Kasumi-1 (cell line): ENCODE measurements at places on chromosomes 3 and 15.

DNA sequence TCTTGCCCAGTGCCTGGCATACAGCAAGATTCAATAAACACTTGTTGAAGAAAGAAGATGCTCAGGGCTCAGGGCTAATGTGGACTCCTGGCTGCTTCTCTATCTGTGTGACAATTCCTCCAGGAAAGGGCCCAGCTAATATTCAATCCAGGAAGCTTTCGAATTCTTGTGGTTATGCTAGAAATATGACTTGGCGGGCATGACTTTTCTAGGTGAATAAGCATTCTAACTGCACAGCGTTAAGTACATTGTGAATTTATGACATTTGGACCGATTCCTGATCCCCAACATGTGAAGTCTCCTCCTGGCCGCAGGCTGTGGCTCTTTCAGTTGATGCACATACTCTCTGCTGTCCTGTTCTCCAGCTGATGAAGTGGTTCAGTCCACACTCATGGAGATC lies 117.0 kb downstream of the IMPG2 start:
- no peak for DNase-seq

- no peak for DNase-seq
Observed at GRCh38 chr3:40801284-40801741, 276.6 kb downstream of the ZNF621 start.

DNA sequence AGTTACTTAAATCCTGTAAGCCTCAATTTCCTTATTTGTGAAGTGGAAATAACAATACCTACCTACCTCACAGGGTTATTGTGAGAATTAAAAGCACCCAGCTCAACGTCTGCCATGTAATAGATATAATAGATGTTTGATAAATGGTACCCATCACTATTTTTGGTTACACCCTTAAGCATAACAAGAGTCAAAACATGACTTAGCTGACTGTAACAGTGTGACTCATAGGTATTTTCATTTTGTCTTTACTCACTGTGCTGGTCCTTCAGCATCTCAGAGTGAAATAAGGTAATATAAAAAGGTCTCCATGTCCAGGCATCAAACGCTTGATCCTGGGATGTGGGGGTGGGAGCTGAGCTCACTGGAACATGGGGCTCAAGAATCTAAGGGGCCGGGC lies 3.1 kb downstream of the CPLX3 start:
- DNase-seq: no peak

DNA sequence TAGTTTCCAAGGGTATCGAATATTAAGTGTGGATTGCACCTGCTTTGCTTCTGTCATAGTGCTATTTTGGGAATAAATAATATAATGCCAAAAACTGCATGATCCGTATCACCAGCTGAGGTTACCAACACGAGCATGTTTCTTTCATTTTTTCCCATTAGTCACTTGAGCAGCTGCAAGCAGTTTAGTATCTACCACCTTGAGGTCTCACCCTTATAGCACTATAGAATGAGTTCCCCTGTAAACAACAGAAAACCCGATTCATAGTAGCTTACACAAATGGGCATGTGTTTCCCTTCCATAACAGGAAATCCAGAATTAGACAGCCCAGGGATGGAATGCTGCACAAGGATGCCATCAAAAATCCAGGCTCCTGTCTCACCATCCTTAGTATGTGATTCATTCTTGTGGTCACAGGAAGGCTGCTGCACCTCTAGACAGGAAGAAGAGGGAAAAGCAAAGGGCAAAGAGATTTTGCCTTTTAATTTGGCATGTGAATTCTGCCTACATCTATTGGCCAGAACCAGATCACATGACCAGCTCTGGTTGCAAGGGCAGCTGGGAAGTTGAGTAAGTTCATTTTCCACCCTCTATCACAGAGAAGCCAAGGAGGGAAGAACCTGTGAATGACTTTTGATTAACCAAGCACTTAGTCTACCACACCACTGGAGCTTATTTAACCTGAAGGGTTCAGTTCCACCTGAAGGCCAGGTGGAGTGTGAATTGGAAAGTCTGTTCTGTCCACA lies 91.3 kb upstream of the SLC25A36 start:
- DNase-seq: no peak

GRCh38 chr3:170621256-170621655 lies 35.4 kb upstream of the SLC7A14 start:
- no peak for DNase-seq

DNA sequence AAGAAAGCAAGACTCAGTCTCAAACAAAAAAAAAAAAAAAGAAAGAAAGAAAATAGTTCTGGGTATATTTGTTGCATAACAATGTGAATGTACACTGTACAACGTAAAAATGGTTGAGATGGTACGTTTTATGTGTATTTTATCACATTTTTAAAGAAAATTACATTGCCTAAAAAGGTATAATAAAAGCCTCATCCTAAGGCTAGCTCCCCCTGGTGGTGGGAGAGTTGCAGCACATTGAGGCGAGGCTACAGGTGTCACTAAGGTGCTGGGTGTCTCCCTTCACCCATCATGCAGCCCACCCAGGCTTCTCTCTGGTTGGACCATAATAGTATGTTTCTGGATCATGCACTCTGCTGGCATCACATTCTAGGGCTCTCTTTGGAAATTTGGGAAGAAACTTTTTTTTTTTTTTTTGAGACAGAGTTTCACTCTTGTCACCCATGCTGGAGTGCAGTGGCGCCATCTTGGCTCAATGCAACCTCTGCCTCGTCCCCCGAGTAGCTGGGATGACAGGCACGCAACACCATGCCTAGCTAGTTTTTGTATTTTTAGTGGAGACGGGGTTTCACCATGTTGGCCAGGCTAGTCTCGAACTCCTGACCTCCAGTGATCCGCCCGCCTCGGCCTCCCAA lies 12.4 kb upstream of the RAB11A start:
- DNase-seq: peak; percentile 49

- DNase-seq: no peak
Observed at GRCh38 chr15:31516440-31516839, 189.8 kb downstream of the KLF13 start.

DNA sequence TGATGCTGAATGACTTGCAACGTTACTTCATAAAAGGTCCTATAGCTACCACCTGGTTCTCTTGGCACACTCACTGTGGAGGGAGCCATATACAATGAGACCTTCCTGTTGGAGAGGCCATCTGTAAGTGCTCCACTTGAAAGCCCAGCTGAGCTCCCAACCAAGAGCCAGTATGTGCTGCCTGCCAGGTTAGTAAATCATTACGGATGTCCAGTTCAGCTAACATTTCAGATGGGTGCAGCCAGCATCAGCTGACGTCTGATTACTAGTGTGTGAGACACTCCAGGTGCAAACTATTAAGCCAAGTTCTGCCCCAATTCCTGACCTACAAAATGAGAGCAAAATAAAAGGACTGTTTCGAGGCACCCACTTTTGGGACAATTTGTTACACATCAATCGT lies 274.4 kb upstream of the ROBO2 start:
- no peak for DNase-seq

DNA sequence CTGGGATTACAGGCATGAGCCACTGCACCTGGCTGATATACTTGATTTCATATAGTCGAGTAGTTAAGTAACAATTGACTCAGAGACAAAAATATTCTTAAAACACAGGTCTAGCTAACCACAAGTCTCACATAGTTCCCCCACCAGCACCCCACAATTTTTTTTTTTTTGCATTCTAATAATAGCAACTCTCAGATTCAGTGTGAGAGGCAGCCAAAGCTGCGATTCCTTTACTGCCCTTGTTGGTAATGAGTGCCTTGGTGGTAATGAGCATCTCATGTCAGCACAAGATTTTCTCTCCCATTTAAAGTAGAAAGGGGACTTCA lies 72.5 kb downstream of the WWTR1 start:
- DNase-seq: no peak

DNA sequence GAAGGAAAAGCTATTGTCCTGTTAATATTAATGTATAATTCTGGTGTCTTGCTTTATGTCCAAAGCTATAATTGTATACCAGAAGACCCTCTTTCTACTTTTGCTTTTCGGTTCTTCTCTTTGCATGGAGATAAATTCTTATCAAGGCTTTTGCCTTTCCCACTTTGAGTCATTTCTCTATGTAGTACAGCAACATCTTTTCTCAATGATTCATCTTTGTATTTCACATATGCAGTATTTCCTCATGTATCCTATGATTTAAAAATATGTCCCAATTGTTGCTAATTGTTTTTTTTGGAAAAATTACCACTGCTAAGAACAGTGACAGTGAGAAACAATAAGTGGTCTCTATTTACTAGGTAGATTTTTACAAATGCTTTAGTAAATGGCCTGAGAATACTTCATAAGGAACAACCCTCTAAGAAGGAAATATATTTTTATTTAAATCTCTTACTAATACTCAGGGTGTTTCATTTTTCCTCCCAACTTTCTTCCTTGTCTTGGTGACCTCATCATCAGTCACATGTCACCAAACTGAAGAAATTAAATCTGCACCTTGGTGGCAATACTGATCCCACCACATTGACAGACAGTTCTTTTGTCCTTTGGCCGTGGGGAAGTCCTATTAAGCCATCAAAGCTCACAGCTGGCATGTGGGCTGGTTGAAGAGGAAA lies 290.6 kb downstream of the SATB1 start:
- no peak for DNase-seq

- DNase-seq: no peak
Observed at GRCh38 chr3:41244620-41245336, 45.5 kb downstream of the CTNNB1 start.

DNA sequence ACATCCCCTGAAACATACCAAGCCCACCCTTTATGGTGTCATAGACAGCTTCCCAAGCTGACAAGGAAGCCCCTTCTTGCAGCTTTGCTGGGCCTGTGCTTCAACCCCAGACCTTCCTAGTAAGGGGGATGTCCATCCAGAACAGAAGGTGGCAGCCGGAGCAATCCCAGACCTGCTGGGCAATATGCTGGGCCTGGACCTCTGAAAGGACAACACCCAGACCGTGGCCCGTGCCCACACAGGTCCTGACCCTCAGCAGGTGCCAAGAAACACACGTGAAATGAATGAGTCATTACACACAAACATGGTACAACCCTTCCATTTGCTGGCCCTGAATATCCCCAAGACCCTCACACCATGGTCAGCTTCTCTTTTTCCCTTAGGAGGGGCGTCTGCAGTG lies 19.8 kb upstream of the VILL start:
- DNase-seq: no peak

DNA sequence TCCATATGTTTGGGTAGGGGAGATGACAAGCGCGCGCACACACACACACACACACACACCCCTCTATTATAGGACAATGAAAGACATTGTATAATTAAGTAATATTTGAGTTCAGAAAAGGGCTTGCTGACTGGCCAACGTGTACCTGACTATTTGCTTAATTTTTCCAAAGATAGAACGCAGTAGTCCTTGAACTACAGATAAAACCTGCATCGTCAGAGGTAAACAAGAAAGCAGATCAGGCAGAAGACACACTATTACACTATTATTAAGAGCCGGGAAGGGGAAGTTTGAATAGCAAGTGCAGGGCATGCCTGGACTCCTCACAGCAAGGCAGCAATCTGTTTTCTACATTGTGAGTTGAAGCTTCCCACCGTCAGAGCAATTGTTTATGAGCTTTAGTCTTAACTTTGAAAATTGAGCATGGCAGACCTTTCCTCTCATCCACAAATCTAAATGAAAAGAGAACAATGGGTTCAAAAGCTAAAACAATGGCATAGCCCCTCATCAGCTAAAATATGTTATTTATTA lies 427.7 kb downstream of the GABRG3 start:
- no peak for DNase-seq

DNA sequence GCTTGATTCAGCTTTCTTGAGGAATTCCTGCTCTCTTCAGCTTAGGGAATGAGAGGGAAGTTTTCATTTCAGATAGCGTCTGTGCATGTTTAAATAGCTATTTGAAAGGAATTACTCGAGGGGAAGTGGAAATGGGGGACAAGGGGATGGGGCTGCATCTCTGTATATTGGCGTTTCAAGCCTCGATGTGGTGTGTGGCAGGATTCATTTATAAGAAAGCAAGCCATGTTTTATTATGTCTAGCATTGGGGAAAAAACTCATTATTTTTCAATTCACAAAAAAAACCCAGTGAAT lies 1.0 kb downstream of the ATP2C1 start:
- DNase-seq: no peak

GRCh38 chr3:30810625-30811024 lies 83.8 kb downstream of the GADL1 start:
- no peak for DNase-seq

GRCh38 chr3:106255870-106256248 lies 387.0 kb upstream of the CBLB start:
- DNase-seq: no peak

DNA sequence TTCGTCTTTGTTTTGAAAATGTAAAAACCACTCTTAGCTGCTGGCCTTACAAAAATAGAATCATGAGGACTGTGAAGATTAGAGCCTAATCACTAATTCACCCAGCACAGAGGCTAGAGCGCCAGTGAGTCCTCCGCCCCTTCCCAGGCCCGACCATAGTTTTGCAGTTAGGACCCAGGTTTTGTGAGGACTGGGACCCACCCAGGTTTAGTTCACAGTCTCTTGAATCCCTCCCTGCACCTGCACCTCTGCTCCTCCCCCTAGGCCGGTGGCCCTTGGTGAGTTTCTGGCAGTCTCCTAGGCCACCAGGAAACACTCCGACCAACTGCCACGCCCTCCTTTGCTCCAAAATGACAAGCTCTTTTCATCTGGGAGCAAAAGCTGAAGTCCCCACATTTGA lies 136.0 kb upstream of the CCDC54 start:
- peak; percentile 25 for DNase-seq
